Posterior cingulate gyrus (tissue), 11 donors: ENCODE measurements at places on chromosomes 2 and 18.
A peak's percentile ranks its signal among the peaks of the same experiment; 100 is the strongest.

GRCh38 chr18:50461251-50461650 is 86.4 kb downstream of the SKA1 start:
- DNase-seq, result no peak

GRCh38 chr2:67216103-67216502 is 181.0 kb upstream of the ETAA1 start:
- DNase-seq, result no peak

- DNase-seq, result no peak
These were observed 80.6 kb downstream of the EML6 start for GRCh38 chr2:54803783-54804751.

GRCh38 chr2:108325756-108326155 is 37.1 kb downstream of the SULT1C2 start:
- DNase-seq, result no peak

GRCh38 chr2:235599596-235600338 is 105.9 kb downstream of the AGAP1 start:
- peak; percentile 46 for DNase-seq

DNA sequence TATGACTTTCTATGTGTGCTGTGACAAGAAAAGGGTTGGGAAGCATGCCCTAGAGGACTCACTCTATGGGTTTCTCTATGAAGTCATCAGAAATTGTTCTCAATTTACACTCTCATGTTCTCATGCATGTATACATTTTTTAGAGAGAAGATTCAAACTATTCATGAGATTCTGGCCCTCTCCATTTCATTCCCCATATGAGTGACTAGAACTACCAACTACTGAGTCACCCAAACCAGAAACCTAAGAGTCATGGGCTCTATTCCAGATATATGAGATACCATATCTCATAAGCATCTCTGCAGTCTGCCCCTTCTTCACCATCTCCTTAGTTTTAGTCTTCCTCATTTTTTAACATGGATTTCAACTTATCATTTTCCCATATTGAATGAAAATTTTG is 87.7 kb downstream of the EXOC6B start:
- DNase-seq, result no peak

DNA sequence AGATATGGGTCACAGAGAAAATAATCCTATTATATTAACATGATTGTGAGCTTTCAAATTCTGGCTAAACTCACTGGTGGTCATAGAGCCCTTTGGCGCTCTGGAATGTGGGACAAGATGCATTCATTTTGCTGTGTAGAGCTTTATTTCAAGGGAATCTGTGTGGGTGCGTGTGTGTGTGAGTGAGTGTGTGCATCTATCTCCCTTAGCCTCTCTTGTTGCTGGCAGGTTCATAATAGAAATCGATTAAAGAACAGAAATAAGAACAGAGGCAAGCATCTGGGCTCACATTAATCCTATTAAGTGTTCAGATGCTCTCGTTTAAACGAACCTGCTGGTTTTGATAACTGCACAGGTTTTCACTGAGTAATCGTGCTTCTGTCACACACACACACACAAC is 155.4 kb upstream of the PID1 start:
- DNase-seq, result no peak

- no peak for DNase-seq
These were observed 883 bp downstream of the SMCHD1 start for GRCh38 chr18:2656237-2656980.

- no peak for DNase-seq
These were observed 1287.3 kb downstream of the CNTNAP5 start for GRCh38 chr2:125312342-125312741.

DNA sequence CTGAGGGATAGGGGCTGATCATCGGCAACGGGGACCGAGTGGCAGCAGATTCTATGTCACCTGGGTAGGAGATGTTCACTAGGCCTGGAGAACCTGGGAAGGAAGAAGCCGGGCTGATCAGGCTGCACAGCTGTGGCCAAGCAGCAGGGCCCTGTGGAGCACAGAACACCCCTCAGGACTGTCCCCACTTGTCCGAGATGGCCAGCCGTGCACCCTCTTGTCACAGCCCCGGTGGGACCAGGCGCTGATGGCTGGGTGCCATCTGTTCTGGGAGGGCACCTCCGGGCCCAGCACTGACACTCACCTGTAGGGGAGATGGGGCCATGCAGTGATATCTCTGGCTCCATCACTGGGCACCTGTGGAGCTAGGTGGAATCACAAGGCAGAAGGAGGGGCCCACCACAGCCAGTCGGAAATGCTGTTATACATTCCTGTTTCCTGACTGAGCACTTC is 217.9 kb upstream of the RAB6C start:
- DNase-seq, result no peak

DNA sequence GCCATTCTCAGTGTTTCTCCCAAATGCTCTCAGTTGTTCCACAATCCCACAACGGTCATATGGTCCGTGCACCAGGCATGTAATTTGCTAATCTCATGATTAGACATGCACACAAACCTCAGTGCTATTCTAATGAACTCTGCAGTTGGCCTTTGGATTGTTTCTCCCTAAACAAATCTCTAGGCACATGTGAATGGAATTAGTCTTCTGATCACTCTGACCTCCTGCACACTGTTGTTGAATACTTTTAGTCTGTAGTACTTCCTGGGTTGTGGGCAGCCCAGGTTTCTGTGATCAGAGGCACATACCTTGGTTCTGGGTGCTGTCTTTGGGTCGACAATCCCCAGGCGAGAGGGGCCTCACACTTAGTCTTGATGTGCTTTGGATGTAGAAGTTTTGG is 498.7 kb upstream of the SPRED2 start:
- DNase-seq, result no peak

DNA sequence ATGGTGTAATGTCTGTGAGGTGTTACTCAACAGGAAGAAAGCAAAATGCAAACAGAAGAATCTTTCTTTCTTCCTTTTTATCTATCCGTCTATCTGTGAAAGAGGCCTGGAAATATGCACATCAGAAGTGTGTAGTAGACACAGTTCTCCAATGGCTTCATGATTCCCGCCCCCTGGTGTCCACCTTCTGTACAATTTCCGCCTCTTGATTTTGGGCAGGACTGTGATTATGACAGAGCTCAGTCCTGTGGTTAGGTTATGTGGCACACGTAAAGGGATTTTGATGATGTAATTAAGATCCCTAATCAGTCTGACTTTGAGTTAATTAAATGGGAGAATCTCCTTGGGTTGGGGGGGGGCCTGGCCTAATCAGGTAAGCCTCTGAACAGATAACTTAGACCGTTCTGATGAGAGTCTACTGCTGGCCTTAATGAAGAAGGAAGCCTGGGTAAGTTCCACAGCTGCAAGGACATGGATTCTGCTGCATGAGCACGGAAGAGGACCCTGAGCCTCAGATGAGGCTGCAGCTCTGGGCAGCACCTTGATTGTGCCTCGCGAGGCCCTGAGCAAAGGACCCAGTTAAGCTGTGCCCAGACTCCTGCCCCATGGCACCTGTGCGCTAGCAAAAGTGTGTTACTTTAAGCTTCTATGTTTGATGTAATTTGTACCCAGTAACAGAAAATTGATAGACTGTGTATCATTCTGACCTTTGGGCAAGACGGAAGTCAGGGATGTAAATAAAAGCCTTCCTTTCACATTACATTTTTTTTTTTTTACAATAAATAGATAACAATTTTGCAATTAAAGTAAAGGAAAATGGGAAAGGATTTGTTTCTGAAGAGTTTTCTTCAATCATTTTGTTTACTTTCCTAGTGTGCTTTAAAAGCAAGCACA is 11.3 kb upstream of the KCNF1 start:
- peak; percentile 39 for DNase-seq

- DNase-seq, result no peak
These were observed 17.8 kb downstream of the SERPINB13 start for GRCh38 chr18:63604791-63605567.

- no peak for DNase-seq
These were observed 8.7 kb upstream of the KIAA2012 start for GRCh38 chr2:202064171-202064880.

GRCh38 chr2:241780939-241781569 is 4.4 kb downstream of the GAL3ST2 start:
- DNase-seq, result no peak

- peak; percentile 69 for DNase-seq
These were observed 234.6 kb downstream of the HAUS1 start for GRCh38 chr18:46338766-46339165.

DNA sequence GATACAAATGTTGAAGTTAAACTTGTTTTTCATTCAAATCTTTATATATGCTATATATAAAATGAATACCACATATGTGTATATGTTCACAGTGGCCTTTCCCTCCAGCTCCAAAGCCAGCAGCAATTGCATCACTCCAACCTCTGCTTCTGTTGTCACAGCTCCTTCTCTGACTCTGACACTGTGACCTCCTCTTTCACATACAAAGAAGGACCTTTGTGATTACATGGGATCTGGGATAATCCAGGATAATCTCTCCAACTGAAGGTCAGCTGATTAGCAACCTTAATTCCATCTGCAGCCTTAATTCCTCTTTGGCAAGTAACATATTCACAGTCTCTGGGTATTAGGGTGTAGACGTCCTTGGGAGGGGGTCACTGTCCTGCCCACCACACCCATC is 8.4 kb downstream of the FLACC1 start:
- DNase-seq, result no peak

DNA sequence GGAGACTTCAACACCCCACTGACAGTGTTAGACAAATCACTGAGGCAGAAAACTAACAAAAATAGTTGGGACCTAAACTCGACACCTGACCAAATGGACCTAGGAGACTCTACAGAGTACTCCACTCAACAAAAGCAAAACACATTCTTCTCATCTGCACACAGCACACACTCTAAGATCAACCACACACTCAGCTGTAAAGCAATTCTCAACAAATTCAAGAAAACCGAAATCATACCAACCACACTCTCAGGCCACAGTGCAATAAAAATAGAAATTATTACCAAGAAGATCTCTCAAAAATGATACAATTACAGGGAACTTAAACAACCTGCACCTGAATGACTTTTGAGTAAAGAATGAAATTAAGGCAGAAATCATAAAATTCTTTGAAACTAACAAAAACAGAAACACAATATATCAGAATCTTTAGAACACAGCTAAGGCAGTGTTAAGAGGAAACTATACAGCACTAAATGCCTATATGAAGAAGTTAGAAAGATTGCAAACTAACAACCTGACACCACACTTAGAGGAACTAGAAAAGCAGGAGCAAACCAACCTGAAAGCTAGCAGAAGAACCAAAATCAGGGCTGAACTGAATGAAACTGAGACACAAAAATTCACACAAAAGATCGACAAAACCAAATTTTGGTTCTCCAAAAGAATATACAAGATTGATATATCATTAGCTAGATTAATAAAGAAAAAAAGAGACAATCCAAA is 46.3 kb downstream of the RTTN start:
- no peak for DNase-seq

GRCh38 chr18:30406728-30407127 is 635.8 kb downstream of the DSC3 start:
- no peak for DNase-seq

DNA sequence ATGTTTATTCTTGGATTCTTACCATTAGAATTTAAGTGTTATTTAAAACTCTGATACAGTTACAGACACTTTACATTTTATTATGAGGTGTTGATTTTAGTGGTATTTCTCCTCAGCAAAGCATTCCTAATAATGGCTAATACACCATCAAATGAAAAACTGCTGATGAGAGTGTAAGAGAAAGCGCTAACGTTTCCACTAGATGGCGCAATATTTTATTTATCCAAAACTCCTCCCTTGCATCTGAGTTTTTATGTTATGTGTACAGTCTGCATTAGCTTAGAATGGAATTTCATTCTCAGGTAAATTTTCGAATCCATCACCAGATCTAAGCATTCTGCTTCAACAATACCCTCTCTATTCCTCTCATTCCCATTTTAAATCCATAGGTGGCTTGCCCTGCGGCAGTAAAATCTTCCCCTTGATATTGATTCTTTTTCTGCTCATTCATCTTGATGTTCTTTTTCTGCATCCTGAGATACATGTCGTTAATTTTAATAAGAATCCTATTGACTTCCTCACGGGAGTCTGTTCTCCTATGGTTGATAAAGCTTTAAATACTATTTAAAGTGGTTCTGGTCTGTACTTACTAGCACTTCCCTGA is 53.9 kb downstream of the PRKRA start:
- DNase-seq, result no peak

GRCh38 chr2:174835797-174836255 is 71.6 kb upstream of the CHRNA1 start:
- DNase-seq, result no peak

- DNase-seq, result no peak
These were observed 183.0 kb downstream of the PHLPP1 start for GRCh38 chr18:62898359-62898758.

GRCh38 chr2:164363646-164364045 is 257.6 kb downstream of the GRB14 start:
- DNase-seq, result no peak

DNA sequence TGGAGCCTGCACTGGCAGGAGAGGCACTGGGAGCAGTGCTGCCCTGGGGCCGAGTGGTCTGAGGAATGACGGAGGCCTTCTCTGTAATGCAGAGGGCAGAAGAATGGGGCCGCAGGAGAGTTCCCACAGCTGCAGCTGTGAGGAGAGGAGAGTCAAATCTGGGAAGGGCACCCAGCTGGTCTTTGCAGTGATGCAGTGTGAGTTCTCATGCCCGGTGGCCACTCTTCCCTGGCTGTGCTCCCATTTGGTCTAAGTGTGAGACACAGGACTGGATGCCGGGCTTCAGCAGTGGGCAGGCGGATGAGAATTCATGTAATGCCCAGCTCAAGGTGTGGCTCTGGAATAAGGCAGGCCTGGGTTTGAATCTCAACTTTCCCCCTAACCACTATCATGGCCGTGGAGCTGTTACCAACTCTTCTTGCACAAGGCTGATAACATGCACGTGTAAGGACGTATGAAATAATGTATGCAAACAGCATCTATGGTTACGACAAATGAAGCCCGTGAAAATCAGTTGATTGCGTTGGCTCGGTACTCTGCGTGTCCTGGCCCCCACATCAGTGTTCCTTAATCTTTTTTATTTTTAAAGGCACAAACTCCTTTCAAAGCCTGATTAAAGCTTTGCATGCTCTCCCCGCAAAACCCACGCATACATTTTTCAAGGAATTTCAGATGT is 71.6 kb downstream of the ACKR3 start:
- no peak for DNase-seq

- no peak for DNase-seq
These were observed 1247.6 kb upstream of the TMEFF2 start for GRCh38 chr2:193442293-193442692.

DNA sequence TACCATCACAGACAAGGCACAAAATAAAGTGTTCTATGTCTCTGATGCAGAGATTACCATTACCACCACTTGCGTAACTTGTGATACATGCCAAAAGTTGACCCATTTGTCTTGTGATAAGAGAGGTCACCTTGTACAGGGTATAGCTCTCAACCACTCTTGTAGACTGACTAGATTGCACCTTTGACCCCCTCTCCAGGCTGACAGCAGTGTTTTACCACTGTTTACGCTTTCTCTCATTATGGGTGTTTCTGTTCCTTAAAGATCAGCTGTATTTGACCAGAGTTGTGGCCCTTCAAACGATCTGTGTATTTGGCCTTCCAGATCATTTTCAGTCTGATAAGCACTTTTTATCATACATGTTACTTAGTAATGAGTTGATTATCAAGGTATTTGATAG is 215.7 kb upstream of the HNMT start:
- DNase-seq, result no peak

- no peak for DNase-seq
These were observed 126.7 kb downstream of the NDUFA10 start for GRCh38 chr2:239898292-239898925.
